ENCODE measurements at places on chromosomes 2 and 18.

GRCh38 chr2:52288596-52288995, 1256.7 kb upstream of the NRXN1 start:
- DNase-seq, result no peak

- DNase-seq, result peak; percentile 84
Observed at GRCh38 chr2:102063487-102063911, 71.7 kb downstream of the IL1R2 start.

- no peak for DNase-seq
Observed at GRCh38 chr2:161839926-161840325, 215.7 kb downstream of the SLC4A10 start.

DNA sequence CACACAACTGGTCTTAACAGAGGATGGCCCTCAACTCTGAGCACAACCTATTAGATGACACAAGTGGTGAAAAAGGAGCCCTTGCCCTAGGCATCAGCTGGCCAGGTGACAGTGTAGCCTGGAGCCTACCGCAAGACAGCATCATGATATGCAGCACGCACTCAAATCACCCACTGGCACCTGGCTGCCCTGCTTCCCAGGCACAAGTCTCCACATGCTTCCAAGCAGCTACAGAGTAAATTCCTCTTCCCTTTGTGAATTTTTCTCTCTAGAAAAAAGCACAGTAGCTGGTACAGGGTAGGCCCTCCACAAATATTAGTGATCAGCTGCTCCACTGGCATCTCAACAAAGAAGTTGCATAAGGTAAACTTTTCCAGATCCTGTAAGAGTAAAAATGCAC, 6.0 kb downstream of the FBXO15 start:
- DNase-seq, result no peak

DNA sequence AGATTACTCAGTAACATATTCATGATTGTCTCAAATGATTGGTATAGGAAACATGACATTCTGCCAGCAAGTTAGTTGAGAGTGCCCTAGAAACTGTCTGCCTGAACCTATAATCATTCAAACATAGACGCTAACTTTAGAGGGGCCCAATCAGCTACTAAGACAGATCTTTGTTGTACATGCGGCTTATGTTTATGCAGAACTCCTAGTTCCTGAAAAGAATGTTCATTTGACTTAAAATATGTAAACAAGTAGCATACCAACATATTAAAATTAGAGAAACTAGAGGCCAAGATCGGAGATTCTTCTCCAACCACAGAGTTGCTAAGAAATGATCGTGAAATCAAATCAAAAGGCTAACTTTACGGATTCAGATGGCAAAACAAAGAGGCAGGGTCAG, 4.2 kb upstream of the METAP1D start:
- DNase-seq, result no peak

All from hematopoietic multipotent progenitor cell treated with erythropoietin and hydrocortisone succinate and interleukin-3 and kit ligand, for 4 days (in vitro differentiated cells).